ENCODE measurements at places on chromosomes 12 and 14. TPM values are rescaled to one million over a fixed set of nuclear protein-coding genes. Genes with fewer than 3 reads are reported as not detected.

DNA sequence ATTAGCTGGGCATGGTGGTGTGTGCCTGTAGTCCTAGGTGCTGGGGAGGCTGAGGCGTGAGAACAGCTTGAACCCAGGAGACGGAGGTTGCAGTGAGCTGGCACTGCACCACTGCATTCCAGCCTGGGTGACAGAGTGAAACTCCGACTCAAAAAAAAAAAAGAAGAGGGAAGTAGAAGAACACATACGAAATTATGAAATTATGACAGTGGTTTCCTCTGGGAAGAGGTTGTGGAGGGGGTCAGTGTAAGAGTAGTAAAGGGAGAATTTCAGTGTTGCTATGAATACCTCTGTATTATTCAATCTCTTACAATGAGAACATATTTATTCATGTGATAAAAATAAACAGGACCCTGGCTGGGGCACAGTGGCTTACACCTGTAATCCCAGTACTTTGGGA is 24.7 kb upstream of the CSRNP2 start:
- DNase-seq = no peak
- H3K4me3 ChIP-seq = no peak overlapping the region
- H3K27me3 ChIP-seq = no peaks in the 10 kb centered on the region
- H3K36me3 ChIP-seq = peaks cover 15% of the 10 kb centered on the region
- H3K27ac ChIP-seq = no peak overlapping the region

DNA sequence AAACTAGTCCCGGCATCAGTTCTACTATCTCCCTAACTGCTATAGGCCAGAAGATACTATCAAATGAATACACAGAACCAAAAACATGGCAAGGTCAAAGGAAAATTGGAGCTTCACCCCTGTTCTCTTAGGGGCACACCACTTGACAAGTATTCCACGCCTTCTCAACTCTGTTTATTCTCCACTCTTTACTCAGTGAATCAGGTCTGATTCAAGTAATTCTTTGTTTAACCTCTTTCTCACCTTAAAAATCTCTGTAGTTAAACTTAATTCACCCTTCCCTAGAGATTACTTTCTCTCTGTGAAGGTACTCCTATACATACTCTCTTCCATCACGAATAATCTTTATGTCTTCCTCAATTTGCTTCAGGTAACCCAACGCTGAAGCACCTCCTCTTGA is 248.9 kb downstream of the MED13L start:
- H3K36me3 ChIP-seq = no peaks in the 10 kb centered on the region
- no peak overlapping the region for H3K4me3 ChIP-seq
- DNase-seq = no peak
- no peaks in the 10 kb centered on the region for H3K4me1 ChIP-seq
- no peak overlapping the region for H3K27ac ChIP-seq

GRCh38 chr14:79586989-79587598 is 624.2 kb downstream of the DIO2 start:
- H3K4me3 ChIP-seq = no peak overlapping the region
- H3K4me1 ChIP-seq = no peaks in the 10 kb centered on the region
- no peak for DNase-seq
- H3K27me3 ChIP-seq = no peaks in the 10 kb centered on the region
- H3K36me3 ChIP-seq = no peaks in the 10 kb centered on the region

DNA sequence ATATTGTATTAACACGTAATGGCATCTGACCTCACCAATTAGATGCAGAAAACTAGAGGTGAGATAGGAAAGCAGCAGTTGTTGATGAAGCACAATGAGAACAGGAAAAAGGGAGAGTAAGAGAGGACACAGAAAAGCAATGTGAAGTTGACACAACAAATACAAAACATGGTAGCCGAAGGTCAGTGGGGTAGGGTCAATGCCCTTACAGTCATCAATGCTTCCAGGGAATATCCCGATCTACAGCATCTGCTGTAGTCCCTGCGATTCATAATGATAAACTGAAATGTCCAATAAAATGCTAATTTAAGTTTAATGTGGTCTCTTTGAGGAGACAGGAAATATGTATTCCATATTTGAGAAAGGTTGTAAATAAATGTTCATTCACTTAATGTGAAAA is 2.9 kb upstream of the COL2A1 start:
- no peak overlapping the region for H3K27ac ChIP-seq
- peaks cover 37% of the 10 kb centered on the region for H3K27me3 ChIP-seq
- no peak for DNase-seq
- H3K4me3 ChIP-seq = no peak overlapping the region

- peaks cover 13% of the 10 kb centered on the region for H3K4me1 ChIP-seq
- peak overlapping the region; percentile 33 for H3K27ac ChIP-seq
- H3K4me3 ChIP-seq = no peak overlapping the region
- DNase-seq = peak; percentile 60
Observed at GRCh38 chr12:43795716-43796280, 10.3 kb downstream of the TWF1 start.

DNA sequence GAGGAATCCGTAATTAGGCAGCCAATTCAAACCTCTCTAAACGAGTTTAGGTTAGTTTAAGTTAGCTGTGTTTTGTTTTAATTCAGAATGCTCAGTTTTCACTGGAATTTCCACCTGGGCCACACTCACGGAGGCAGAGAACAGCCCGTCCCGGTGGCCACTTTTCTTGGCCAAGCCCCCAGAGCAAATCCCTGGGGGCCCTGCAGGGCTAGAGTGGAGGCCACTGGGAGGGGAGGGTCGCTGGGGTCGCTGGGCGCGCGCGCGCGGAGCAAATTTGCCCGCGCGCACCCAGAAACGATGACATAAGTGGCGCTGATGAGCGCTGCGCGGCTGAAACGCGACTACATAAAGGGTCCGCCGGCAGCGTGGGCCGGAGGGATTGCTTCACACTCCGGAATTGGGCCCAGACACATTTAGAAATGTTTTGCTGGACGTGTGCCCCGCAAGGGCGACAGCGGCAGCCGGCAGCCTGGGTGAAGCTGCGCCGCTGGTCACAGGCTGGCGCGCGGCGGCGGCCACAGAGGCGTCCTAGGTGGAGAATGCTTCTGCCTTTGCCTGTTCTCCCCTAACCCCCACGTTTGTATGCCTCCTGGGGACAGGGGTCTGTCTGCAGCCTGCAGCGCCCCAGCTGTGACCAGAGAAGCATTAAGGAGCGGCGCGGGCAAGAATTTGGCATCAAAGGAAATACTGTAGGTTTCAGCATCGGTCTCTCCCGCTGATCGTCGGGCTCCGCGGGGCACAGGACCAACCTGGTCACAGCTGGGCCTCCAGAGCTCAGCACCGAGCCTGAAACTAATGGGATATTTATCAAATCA is 37.9 kb upstream of the TBX5 start:
- H3K36me3 ChIP-seq = no peaks in the 10 kb centered on the region
- H3K4me3 ChIP-seq = no peak overlapping the region
- no peak overlapping the region for H3K27ac ChIP-seq
- no peaks in the 10 kb centered on the region for H3K4me1 ChIP-seq
- DNase-seq = no peak
- H3K27me3 ChIP-seq = peaks cover 91% of the 10 kb centered on the region

DNA sequence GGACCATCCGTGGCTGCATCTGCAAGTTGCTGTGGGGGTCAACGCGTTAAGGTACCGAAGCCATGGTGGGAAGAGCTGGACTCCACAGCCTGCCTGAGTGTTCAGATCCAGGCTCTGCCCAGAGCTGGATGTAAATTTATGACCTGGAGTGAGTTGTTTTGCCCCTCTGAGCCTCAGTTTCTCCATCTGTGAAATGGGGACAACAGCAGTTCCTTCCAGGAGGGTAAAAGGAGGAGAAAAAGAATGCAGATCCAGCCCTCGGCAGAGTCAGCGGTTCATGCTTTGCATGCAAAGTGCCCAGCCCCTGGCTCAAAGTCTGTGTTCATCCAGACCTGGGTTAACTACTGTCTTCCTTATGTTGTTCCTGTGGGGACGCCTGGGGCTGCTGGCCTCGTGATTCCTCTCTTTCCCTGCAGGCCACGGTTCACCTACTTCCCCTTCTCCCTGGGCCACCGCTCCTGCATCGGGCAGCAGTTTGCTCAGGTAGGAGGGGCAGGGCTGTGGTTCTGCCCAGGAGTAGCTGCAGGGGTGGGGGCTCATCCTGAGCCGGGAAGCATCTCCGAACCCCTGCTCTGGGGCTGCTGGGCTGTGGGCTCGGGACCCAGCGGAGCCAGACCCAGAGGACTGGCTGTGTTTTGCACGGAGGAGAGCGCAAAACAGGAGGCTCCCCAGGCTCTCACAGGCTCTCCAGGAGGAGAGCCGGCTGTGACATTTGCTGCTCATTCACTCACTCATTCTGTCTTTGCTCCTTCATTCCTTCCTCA is 41.9 kb downstream of the CYP46A1 start:
- H3K27ac ChIP-seq = no peak overlapping the region
- no peak for DNase-seq
- no peak overlapping the region for H3K4me3 ChIP-seq
- no peaks in the 10 kb centered on the region for H3K36me3 ChIP-seq
- H3K4me1 ChIP-seq = peaks cover 13% of the 10 kb centered on the region
- peaks cover 21% of the 10 kb centered on the region for H3K27me3 ChIP-seq

GRCh38 chr14:55298500-55298822 is 27.2 kb downstream of the FBXO34 start:
- H3K27me3 ChIP-seq = no peaks in the 10 kb centered on the region
- peaks cover 12% of the 10 kb centered on the region for H3K4me1 ChIP-seq
- DNase-seq = no peak
- no peak overlapping the region for H3K4me3 ChIP-seq
- H3K36me3 ChIP-seq = peaks cover 9% of the 10 kb centered on the region

MTERF2 gene
- 13.6 TPM for total RNA-seq

RASSF9 gene
- not detected for total RNA-seq

SMCO2 gene
- not detected for total RNA-seq

ABHD4 gene
- 22.8 TPM for total RNA-seq

B3GNT4 gene
- total RNA-seq = 0.04 TPM

NOS1 gene
- not detected for total RNA-seq

ZDHHC22 gene
- not detected for total RNA-seq

Data from HepG2 (cell line).